ENCODE measurements at places on chromosomes 1 and 21.
A peak's percentile ranks its signal among the peaks of the same experiment; 100 is the strongest.

DNA sequence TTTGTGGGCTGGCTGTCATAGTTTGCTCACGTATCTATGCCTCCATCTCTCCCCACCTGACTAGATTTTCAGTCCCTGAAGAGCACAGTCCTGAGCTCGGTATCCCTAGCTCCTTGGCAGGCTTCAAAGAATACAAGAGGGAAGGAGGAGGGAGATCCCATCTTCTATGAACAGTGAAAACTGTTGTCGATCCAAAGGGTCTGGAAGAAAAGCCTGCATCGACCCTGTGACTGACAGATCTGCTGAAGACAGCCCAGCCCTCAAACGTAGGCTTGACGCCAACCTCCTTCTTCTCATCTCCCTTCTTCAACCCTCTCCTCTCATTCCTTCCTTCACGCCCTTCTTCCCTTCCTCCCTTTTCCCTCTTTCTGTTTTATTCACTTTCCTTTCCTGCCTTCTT, 13.3 kb upstream of the ADORA1 start:
- DNase-seq, result no peak

DNA sequence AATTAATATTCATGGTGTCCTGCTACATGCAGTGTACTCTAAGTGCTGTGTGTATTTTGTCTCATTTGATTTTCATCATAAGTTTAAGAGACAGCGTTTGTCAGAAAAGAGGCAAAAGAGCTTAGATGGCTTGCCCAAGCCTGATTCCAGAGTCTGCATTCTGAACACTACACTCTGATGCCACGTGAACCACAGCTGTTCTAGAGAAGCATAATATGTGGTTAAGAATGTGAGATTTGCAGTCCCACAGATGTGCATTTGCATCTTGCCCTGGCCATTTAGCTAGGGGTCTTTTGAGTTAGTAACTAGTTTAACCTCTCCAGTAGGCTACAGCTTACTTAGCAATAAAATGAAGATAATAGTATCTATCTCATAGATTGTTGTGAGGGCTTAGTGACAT, 9.2 kb upstream of the GADD45A start:
- no peak for DNase-seq

DNA sequence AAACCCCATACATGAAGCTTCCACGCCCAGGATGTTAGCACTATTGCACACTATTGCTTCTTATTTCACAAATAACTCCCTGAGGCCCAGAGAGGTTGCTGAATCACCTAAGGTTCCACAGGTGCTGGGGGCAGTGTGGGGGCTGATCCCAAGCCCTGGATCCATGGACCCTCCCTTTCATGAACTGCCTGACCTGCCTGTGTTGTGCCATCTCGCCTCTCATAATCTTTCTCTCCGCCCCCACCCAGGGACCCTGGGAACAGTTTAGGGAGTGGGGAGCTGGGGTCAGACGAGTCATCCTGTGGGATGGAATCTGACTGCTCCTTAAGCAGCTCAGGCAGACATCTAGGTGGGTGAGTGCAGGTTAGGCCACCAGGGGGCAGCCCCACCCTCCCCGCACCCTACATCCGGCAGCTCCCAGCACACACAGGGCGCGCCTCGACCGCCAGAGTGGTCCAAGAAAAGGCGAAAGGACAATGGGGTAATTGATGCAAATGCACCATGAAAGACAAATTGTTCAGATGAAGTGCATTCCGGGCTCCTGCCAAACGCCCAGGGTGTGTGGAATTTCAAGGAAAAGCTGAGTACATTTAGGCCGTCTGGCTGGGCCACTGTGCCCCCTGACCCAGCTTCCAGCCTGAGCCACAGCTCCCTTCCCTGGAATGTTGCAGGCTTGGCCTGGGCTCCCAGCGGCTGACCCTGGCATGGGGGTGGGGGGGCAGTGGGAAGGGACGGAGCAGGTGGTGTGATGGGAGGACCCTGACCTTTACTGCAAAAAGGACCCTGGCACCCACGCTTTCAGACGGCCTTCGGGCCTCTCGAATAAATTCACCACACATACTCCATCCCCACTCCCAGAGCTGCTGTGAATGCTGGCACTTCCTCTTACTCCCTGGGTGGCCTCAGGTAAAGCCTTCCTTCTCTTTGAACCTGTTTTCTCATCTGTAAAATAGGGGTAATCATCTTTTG, 20.8 kb downstream of the PHLDA3 start:
- no peak for DNase-seq

DNA sequence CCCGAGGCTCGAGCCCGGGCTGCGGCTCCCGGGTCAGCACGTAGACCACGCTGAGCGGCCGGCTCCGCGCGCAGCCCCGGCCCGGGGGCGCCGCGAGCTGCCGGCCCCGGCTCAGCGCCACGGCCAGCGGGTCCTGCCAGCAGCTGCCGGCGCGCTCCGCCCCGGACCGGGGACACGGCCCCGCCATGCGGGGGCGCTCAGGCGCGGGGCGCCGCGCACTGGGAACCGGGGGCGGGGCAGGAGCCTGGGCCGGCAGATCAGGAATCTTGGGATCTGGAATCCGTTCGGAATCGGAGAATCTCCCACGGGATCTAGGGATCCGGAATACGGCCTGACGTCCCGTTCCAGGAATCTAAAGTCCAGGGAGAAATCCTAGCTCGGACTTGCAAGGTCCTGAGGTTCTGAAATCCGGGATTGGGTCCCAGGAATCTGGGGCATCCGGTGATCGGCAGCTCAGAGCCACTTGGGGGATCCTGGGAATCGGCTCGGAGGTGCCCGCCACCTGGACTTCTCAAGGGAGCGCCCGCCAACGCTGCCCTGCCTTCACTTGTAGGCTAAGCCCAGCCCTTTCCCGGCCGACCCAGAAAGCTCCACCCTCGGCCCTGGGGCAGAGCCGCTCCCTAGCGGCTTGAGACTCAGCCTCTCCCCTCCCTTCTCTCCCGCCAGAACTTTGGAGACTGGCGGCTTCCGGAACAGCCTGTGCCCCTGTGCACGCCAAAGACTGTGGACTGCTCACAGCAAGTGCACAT, at the start of gene MAP3K6:
Gene MAP3K6 (minus strand): TSS at position 551 of the 749 bp plus-strand sequence. CDS start 364 bp downstream, at position 187.
- no peak for DNase-seq

DNA sequence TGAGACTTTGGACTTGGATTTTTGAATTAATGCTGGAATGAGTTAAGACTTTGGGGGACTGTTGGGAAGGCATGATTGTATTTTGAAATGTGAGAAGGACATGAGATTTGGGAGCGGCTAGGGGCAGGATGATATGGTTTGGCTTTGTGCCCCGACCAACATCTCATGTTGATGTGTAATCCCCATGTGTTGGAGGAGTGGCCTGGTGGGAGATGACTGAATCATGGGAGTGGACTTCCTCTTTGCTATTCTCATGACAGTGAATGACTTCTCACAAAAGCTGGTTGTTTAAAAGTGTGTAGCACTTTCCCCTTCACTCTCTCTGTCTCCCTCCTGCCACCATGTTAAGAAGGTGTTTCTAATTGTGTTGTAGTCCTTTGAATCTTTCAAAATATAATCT, 9.3 kb upstream of the PHGDH start:
- peak; percentile 23 for DNase-seq

GRCh38 chr1:231806623-231807495, 180.3 kb downstream of the DISC1 start:
- no peak for DNase-seq

GRCh38 chr1:93773049-93773838, 91.6 kb upstream of the BCAR3 start:
- no peak for DNase-seq

GRCh38 chr1:110667776-110668175, 7.0 kb downstream of the KCNA3 start:
- DNase-seq, result no peak

DNA sequence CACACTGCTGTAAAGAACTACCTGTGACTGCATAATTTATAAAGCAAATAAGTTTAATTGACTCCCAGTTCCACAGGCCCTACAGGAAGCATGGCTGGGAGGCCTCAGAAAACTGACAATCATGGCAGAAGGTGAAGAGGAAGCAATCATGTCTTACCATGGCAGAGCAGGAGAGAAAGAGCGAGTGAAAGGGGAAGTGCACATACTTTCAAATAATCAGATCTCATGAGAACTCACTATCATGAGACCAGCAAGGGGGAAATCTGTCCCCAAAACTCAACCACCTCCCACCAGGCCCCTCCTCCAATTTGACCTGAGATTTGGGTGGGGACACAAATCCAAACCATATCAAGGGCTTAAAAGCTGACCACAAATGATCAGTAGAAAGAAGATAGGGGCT, 493.2 kb downstream of the PTPRC start:
- DNase-seq, result no peak

DNA sequence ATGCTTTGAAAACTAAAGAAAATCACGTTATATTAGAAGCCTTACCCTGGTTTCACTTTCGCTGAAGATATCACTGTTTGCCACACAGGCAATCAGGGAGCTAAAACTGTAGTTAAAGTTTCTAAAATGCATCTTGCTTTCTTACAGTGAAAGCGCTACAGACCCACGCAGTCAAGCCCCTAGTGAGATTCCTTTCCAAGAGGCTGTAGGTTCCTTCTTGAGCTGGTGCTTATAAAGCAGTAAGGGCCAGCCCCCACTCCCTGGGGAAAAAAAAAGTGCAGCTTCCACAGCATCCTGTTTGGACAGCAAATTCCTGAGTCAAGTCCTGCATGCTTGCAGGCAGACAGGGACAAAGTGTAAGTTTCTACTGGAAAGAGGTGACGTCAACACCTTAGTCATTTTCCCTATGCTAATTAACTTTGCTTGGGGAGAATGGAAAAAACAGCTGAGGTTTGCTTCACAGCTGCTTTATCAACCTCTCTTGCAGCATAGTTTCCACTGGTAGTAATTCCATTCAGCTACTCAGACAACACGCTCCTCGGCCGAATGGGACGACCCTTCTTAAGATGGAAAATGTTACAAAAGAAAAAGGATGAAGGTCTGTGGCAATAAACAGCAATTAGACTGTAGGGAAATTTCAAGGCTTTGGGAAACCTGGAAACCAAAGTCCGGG, 14.7 kb upstream of the KCNE1 start:
- peak; percentile 100 for DNase-seq

GRCh38 chr1:211606332-211606913, 27.5 kb upstream of the SLC30A1 start:
- no peak for DNase-seq

GRCh38 chr1:25105836-25106235, 126.5 kb downstream of the SYF2 start:
- no peak for DNase-seq

DNA sequence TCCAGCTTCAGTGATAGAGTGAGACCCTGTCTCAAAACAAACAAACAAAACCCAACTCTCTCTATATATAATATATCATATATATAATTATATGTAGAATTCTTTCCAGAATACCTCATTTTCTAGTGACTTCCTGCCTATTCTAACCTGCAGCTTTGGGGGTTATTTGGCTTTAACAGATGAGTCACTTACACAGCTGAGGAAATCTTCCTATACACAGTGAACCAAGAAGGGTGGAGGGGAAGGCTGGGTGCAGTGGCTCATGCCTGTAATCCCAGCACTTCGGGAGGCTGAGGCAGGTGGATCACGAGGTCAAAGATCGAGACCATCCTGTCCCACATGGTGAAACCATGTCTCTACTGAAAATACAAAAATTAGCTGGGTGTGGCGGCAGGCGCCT, 9.2 kb downstream of the RAB29 start:
- DNase-seq, result no peak

- no peak for DNase-seq
Measured at GRCh38 chr1:63777965-63778880, 4.4 kb downstream of the ROR1 start.

- no peak for DNase-seq
Measured at GRCh38 chr1:77308889-77309621, 27.2 kb downstream of the AK5 start.

- no peak for DNase-seq
Measured at GRCh38 chr1:160682983-160683865, 28.4 kb downstream of the CD48 start.

DNA sequence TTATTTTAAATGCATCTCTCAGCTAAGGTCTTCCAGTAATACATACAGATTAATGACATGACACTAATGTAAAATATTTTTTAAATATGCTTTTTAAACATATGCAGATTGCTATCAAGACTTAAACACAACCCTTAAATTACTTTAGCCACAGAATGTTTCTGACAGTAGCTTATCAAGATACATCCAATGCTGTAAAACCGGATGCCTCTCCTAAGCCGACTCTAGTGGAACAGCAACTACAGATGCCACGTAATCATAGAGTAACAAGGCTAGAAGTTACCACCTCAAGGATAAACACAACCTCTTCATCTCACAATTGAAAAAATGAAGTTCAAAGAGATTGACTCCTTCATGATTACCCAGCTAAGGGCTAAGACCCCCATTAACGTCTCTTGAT, 68.4 kb downstream of the ZZZ3 start:
- no peak for DNase-seq

DNA sequence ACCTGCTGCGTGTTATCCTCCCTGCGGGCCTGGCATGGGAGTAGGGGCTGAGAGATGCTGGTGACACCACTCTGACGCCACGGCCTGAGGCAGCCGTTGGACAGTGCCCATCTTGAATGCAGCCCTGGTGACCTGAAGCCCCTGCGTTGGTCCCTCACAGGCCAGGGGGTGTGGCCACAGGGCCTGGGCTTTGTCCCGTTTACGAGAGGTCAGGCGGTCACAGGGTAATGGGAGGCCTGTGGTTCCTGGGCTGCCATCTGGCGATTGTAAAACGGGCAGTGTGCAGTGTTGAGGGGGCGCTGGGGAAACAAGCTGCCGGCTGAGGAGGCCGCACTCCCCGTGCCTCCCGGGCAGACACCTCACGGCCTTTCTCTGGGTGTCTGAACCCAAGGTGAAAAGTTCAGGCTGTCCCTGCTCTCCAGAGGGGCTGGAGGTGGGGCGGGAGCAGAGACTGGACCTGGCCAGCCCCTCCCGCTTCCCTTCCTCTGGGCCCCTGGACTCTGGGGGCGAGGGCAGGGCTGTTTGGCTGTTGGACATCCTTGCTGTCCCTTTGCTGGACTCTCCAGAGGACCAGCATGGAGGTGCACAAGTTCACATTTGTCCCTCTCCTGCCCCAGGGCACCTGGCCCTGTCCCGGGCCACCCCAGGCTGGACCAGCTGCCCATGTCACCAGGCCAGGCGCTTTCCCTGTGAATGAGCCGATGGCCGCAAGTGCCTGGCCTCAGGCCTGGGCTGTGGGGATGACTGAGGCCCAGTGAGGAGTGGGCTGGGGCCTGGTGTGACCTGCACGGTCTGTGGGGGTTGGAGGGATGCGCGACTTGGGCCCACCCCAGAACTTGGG, 42.4 kb downstream of the SKI start:
- no peak for DNase-seq

DNA sequence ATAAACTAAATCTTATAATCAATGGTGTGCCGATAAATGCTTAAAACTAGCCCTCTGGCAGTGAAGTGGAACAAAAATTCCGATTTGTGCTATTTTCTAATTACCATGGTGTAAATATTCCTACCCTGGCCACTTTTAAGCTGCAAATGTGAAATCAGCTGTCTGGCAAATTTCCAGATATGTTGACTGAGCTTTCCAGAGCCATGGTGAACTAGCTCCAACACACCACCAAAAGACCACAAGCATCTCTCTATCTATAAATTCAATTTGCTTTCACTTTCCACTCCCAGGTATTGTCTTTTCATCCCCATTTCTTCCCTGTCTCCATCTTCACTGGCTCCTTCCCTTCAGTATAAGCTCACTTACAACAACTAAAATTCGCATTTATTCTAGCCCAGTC, 152.3 kb upstream of the RGS18 start:
- no peak for DNase-seq

- DNase-seq, result no peak
Measured at GRCh38 chr1:7100479-7100878, 315.2 kb downstream of the CAMTA1 start.

GRCh38 chr21:32584472-32584871, 851 bp downstream of the TCP10L start:
- DNase-seq, result no peak

GRCh38 chr1:93358293-93358692, 12.6 kb downstream of the DR1 start:
- no peak for DNase-seq

- DNase-seq, result no peak
Measured at GRCh38 chr21:46125846-46126301, 28.0 kb downstream of the COL6A2 start.

All from AG09309 (cell line).